ENCODE measurements at places on chromosomes 16 and 17.

DNA sequence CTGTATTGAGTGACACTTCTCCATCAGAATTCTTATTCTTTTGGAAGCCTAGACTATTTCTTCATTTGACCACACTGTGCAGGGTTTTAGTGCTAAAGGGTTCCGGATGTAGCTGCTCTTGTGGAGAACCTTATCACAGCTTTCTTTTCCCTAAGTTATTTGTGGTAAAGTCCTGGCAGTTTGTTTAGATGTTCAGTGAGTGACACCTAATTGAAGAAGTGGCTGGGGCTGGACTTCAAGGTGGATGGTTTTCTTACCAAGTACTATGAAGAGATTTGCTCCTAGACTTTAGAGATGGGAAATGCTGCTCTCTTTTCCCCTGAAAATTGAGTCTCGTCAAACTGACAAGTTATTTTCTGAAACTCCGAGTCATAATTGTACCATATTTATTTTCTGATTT lies 144.0 kb upstream of the TBX2 start:
- H3K27ac ChIP-seq = no peak overlapping the region
- H3K27me3 ChIP-seq = no peaks in the 10 kb centered on the region
- H3K4me3 ChIP-seq = no peak overlapping the region
- peaks cover 5% of the 10 kb centered on the region for H3K4me1 ChIP-seq
- H3K36me3 ChIP-seq = no peaks in the 10 kb centered on the region

DNA sequence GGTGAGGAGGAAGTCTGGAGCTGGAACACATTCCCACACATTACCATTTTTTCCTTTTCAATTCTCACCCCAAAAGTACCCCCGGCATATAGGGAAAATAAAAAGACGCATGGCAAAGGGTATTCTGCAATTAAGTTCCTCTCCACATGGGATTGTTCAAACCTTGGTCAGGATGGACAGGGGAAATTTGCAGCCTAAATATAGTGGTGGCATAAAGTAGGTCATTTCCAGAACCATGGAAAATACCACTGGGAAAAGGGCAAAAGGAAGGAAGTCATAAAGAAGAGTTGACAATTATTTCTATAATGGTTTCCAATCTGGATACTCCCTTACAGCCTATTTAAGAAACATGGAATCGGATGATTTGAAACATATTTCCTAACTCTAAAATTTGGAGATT lies 135.8 kb downstream of the STX8 start:
- no peak overlapping the region for H3K4me3 ChIP-seq
- DNase-seq = no peak
- no peak overlapping the region for H3K27ac ChIP-seq
- no peaks in the 10 kb centered on the region for H3K4me1 ChIP-seq

- H3K27me3 ChIP-seq = peaks cover 8% of the 10 kb centered on the region
- H3K36me3 ChIP-seq = no peaks in the 10 kb centered on the region
- H3K27ac ChIP-seq = no peak overlapping the region
- DNase-seq = no peak
- peaks cover 2% of the 10 kb centered on the region for H3K4me1 ChIP-seq
Observed at GRCh38 chr17:65079489-65079900, 23.0 kb upstream of the GNA13 start.

GRCh38 chr16:70706948-70707465 lies 21.2 kb upstream of the MTSS2 start:
- H3K27ac ChIP-seq = no peak overlapping the region
- H3K4me1 ChIP-seq = peaks cover 19% of the 10 kb centered on the region
- no peak for DNase-seq
- peaks cover 3% of the 10 kb centered on the region for H3K36me3 ChIP-seq

DNA sequence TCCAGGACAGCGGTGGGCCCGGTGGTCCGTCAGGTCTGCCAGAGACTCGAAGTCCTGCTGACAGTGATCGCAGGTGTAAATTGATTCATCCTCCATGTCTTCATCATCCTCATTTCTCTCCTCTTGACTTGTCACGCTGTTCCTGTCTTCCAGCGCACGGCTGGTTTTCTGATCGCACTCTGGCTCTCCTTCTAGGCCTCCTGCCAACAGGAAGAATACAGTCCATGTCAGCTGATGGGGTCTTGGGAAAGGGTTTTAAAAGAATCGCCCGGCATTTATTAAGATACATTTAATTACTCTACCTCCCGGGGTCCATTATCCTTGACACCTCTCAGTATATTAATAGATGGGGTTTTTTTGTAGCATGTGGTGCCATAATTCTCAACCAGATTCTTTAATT lies 125.1 kb downstream of the ZNF423 start:
- no peak overlapping the region for H3K4me3 ChIP-seq
- peaks cover 73% of the 10 kb centered on the region for H3K36me3 ChIP-seq
- no peak overlapping the region for H3K27ac ChIP-seq
- H3K27me3 ChIP-seq = no peaks in the 10 kb centered on the region
- no peak for DNase-seq

All from neuronal stem cell (in vitro differentiated cells).